ENCODE measurements at places on chromosomes 7 and 10. TPM values are rescaled to one million over a fixed set of nuclear protein-coding genes. Genes with fewer than 3 reads are reported as not detected.
A peak's percentile ranks its signal among the peaks of the same experiment; 100 is the strongest.

DNA sequence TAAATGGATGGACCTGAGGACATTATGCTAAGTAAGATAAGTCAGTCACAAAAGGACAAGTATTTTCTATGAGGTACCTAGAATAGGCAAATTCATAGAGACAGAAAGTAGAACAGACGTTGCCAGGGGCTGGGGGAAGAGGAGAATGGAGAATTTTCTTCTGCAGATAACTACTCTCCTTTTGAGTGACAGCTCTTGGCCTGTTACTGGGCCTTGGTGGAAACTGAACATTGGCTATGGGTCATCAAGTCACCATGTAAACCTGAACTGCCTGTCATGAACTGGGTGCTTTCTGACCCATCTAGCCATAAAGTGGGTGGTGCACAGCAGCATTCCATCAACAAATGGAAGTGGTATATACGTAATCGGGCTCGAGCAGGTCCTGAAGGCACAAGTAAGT is 29.3 kb upstream of the NFE2L3 start:
- DNase-seq, result no peak

GRCh38 chr7:127815631-127816145 is 163.7 kb downstream of the SND1 start:
- no peak for DNase-seq

DNA sequence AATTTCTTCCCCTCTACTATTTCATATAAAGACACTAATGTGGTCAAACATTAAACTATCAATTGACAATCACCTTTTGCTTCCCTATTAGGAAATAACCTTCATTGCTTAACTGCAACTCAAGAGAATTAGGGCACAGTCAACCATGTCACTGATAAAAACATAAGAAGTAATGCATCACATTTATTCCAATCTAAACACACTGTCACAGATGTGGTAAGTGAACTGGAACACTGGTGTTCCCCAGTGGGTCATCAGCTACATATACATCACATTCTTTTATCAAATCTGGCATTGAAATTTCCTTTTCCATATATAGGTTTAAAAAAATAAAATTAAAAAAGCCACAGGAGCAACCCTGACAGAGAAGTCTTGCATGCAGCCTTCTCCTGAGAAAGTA is 3.7 kb downstream of the TRIL start:
- DNase-seq, result no peak

- DNase-seq, result no peak
Measured at GRCh38 chr7:10237306-10237705, 736.4 kb upstream of the PHF14 start.

- DNase-seq, result no peak
Measured at GRCh38 chr10:131930586-131931330, 29.9 kb downstream of the PPP2R2D start.

GRCh38 chr7:116329686-116330503 is 119.6 kb downstream of the TES start:
- DNase-seq, result no peak

DNA sequence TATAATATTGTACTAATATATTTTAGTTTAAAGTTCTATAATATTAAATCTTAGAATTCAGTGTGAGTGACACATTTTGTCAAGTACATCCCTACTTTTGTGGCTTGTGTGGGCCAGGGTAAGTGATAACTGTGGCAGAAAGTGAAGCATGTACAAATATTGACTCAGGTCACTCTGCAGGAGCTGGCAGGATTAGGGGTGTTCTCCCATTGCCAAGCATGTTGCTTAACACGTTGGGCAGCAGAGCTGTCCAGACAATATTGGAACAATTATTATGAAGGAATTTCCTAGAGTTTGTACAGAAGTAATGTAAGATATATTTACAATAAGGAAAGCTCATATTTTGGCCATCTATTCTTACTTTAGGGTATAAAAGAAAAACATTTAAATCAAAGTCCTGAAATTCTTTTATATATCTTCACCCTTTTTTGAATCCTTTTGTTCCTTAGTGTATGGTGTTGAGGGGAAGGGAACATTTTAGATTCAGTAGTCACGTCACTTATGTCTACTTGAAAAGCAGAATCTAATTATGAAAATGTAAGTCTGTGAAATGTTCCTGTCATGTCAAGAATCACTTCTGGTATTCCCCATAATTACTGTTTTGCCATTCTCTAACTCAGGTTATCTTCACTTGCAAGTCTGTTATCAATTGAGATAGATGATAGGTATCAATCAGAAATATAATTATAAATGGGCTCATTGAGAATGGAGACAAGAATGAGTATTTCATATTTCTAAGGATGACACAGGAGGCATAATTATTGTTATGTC is 4.0 kb downstream of the HDAC9 start:
- no peak for DNase-seq

KLF14 gene
- 0.62 TPM for polyA plus RNA-seq

DNA sequence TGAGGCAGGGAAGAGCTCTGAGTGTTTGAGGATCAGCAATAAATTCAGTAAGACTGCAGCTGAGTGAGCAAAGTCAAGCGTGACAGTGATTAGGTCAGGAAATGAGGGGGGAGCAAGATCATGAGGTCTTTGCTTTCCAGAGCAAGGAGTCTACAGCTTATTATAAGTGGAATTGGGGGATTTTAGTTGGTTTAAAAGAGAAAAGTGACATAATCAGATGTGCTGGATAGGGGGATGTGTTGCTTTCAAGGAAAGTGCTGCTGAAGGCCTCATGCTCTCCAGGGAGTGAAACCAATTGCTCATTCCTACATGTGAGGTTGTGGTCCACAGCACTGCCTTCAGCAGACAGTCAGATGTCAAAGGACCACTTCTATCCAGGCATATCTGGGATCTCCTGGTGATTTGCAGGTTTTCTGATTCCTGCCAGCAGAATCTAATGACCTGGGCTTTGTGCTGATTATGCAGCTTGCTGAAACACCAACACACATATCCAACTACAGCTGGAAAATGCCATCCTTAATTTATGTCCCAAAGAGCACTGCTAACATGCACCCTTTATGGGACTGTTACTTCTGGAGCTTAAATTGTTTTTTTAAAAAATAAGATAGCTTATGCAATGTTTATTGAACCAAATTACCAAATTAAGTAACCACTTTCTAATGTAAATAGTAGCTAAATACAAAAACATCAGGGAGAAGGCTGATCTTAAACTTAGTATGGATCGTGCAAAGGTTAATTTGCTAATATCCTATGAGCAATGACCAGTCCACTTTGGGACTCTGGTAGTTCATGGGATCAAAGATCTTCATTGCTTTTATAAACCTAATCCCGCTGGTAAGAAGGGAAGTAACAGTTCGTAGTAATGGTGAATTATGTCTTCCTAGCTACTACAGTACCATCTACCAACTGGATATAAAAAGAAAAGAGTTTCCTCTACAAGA is 607.6 kb downstream of the KCNMA1 start:
- DNase-seq, result peak; percentile 50

- DNase-seq, result no peak
Measured at GRCh38 chr10:89978081-89978480, 276.7 kb downstream of the KIF20B start.

SEMA3E gene
- 3.0 TPM for polyA plus RNA-seq

MCU gene
- 45.0 TPM for polyA plus RNA-seq

DNA sequence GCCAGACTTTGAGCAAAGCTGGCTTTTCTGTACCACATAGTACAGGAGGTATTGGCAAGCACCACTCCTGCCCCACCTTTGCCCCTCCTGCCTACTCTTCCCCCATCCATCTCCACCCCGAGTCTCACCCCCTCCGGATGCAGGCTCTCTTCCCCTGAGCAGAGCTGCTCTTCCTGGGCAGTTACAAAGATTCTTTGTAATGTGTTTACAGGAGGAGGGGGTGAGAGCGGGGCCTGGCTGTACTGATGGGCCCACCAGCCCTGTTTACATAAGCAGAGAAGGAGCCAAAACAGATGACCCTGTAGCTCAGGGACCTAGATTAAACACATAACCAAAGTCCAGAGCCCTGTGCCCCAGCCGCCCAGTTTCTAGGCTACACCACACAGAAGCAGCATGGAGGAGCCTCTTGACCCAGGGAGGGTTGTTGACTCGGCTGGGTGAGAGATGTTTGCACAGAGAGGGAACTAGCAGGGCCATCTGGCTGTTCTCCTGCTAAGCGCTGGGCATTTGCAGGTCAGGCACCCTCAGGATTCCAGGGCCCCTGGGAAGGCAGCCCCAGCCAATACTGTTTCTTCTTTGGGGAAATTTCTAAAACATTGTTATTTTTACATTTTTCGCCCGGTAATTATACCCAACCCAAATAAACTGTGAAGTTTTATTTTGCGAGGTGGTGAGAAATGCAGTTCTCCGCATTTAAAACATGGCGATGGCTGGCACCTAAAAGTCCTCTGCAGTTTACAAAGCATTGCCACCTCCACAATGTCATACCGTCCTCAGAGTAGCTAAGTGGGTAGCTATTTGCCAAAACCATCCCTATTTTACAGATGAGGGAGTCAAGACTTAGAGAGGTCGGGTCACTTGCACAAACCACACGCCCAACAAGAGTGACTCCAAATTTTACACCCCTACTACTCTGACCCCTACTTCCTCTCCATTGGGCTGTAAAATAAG is 11.4 kb upstream of the ZKSCAN1 start:
- no peak for DNase-seq

GRCh38 chr7:99953649-99954048 is 22.2 kb downstream of the AZGP1 start:
- no peak for DNase-seq

TEX47 gene
- polyA plus RNA-seq, result not detected

GRCh38 chr10:82190432-82191260 is 315.7 kb downstream of the NRG3 start:
- DNase-seq, result no peak

PTER gene
- polyA plus RNA-seq, result 24.8 TPM

DNA sequence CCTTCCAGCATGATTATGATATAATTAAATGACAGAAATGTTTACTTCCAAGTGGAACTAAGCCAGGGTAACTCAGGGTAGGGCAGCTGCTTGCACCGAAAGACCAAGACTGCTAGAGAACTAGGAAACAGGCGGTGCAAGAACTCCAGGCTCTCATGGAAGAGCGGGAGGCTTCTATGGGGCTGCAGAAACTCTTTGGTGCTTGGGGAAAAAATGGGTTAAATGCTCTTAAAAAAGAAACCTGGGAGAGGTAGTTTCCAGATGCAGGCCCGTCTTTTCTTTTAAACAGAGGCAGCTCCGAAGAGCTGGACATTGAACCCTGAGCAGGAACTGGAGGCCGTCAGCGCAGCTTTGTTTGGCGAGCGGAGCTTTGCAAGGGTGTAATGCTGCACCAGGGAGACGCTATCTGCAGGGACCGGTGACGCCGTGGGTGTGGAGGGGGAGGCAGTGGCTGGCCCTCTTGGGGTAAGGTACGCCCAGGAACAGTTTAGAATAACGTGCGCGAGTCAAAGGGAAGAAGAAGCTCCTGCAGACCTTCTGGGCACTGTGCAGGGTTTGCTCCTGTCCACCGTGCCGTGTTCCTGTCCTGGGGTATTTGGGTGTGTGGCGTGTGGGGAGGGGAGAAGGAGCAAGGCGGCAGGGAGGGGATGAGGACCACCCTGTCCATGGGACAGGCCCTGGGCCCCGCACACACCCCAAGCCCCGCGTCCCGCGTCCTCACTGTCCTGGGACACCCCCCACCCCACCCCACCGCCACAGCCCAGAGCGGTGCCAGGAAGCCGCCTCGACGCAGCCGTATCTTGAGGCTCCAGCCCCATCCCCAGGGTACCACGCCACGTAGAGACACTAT is 59.0 kb downstream of the EGFR start:
- DNase-seq, result no peak

- no peak for DNase-seq
Measured at GRCh38 chr10:98246911-98247805, 20.8 kb downstream of the LOXL4 start.

- DNase-seq, result no peak
Measured at GRCh38 chr10:71374481-71375233, 22.1 kb upstream of the CDH23 start.

- no peak for DNase-seq
Measured at GRCh38 chr7:36190447-36191291, 37.6 kb downstream of the EEPD1 start.

DNA sequence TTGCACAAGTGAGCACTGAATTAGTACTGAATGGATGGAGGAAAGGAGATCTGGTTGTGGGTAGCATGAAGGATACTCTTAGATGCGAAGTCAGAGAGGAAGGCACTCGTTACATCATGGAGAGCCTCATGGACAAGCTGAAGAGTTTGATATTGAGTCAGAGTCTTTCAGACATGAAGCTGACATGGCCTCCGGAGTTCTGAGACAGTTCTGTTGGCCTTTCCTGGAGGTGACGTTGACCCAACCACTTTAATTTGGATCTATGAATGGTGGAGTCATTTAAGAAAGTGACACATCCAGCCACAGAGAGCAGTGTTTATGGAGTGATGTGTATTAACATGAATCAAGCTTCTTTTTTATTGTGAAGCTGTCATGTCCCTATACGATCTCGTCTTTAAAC is 286.3 kb upstream of the CDC14C start:
- no peak for DNase-seq

GRCh38 chr10:29980084-29980483 is 79.3 kb downstream of the JCAD start:
- DNase-seq, result no peak

- no peak for DNase-seq
Measured at GRCh38 chr10:13183625-13184024, 22.3 kb downstream of the MCM10 start.

DNA sequence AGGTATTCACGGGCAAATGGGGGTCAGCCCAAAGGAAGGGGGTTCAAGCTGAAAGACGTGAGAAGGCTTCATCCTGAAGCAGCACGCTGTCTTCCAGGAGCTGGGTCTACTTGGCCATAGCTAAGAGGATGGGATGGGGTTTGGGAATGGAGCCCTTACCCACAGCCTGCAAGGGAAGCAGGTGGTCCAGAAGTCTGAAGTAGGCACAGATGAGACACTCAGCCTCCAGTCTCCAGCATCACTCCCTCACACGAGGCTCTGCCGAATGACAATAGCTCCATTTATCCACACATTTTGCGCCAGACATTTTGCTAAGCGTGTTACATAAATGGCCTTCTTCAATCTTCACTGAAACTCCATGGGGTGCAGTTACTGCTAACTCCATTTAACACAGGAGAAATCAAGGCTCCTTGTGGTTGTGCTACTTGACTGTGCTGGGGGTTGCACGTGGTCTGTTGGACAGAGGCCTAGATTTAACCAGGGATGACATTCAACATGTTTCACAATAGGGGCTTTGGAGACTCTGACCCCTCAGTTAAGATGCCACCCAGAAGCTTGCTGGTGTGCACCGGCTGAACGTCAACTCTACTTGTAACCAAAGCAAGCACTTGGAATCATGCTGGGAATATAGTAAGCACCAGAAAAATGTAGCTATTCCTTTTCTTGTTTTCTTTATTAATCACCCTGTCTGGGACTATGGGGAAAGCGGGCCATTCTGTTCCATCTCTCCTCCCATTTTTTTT is 85.3 kb downstream of the FAM241B start:
- no peak for DNase-seq

PRKG1 gene
- polyA plus RNA-seq, result 15.3 TPM

Data from right renal pelvis (tissue), 4 donors.